ENCODE measurements at places on chromosomes 7 and 10. TPM values are rescaled to one million over a fixed set of nuclear protein-coding genes. Genes with fewer than 3 reads are reported as not detected.

The EBF3 gene
- not detected for total RNA-seq

The GNGT1 gene
- total RNA-seq = not detected

- H3K4me3 ChIP-seq = no peak overlapping the region
- H3K36me3 ChIP-seq = no peaks in the 10 kb centered on the region
- H3K4me1 ChIP-seq = no peaks in the 10 kb centered on the region
- H3K27me3 ChIP-seq = no peaks in the 10 kb centered on the region
Measured at GRCh38 chr7:55147736-55148135, 128.9 kb downstream of the EGFR start.

The HOXA10 gene
- not detected for total RNA-seq

The GDF2 gene
- not detected for total RNA-seq

Measured in activated CD8-positive, alpha-beta memory T cell treated with anti-CD3 and anti-CD28 coated beads, Interleukin-2, amount 10 ng/mL, durations not matched to agents 7 days and 5 days (primary cell).